ENCODE measurements at places on chromosomes 2 and 18. TPM values are rescaled to one million over a fixed set of nuclear protein-coding genes. Genes with fewer than 3 reads are reported as not detected.

GRCh38 chr18:75123113-75123512 is 85.8 kb downstream of the PTGR3 start:
- no peaks in the 10 kb centered on the region for H3K27me3 ChIP-seq
- H3K4me3 ChIP-seq = no peak overlapping the region
- H3K27ac ChIP-seq = no peak overlapping the region
- no peaks in the 10 kb centered on the region for H3K4me1 ChIP-seq
- no peak for DNase-seq
- no peaks in the 10 kb centered on the region for H3K36me3 ChIP-seq

DNA sequence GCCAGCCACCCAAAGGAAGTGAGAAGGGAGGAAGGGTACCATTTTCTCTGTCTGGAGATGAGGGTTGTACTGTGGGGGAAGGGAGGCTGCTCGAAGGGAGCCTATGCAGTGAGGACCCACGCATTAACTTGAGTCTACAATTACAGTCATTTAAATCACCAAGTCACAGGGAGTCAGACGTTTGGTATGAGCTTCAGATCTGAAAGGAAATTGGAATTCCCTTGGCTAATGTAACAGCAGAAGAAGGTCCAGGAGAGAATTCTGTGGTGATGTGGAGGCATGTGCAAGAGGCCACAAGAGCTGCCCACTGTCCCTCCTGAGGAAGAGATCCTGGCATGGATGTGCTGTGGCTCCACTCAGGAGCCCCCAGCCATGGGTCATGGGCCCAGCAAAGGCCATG is 22.5 kb downstream of the DAPL1 start:
- H3K4me3 ChIP-seq = no peak overlapping the region
- no peak for DNase-seq
- H3K36me3 ChIP-seq = no peaks in the 10 kb centered on the region
- no peaks in the 10 kb centered on the region for H3K4me1 ChIP-seq
- H3K27me3 ChIP-seq = no peaks in the 10 kb centered on the region
- H3K27ac ChIP-seq = no peak overlapping the region

Gene PTMA
- total RNA-seq = 678 TPM

Gene MSTN
- 0.73 TPM for total RNA-seq

Gene SLC5A7
- total RNA-seq = not detected
